ENCODE measurements at places on chromosomes 2 and 18.

DNA sequence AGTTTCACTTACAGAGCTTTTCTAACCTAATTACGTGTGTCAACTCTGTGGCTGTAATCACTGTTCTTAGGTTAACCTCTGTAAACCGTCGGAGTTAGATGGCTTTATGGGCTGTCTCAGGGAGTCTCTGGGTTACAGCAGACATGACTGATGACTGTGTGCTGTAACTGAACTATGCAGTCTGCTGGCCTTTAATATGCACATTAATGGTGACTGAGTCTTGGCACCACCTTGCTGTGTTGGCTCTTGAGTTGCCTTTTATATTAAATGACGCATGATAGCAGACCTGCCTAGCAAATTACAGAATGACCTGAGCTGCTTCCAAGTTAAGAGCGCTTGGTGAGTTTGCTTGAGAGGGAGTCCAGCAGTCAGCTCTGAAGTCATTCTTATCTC lies 90.1 kb downstream of the ACKR3 start:
- no peak for DNase-seq

GRCh38 chr2:8252997-8253694 lies 428.7 kb upstream of the ID2 start:
- no peak for DNase-seq

DNA sequence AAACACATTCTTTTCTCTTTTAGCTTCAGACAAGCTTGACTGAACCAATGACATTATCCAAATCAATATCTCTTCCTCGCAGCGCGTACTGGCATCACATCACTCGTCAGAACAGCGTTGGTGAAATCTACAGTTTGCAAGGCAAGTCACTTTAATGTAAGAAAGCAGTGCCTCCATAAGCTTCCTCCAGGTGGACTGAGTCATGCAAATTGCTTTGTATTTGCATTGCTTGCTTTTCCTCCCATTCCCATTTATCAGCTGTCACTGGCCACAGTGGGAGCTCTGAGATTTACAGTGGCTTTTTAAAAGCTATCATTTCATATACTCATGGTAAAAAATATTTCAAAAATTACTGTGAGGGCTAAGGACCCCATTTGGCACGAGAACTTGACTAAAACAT lies 189.9 kb downstream of the CD226 start:
- no peak for DNase-seq

DNA sequence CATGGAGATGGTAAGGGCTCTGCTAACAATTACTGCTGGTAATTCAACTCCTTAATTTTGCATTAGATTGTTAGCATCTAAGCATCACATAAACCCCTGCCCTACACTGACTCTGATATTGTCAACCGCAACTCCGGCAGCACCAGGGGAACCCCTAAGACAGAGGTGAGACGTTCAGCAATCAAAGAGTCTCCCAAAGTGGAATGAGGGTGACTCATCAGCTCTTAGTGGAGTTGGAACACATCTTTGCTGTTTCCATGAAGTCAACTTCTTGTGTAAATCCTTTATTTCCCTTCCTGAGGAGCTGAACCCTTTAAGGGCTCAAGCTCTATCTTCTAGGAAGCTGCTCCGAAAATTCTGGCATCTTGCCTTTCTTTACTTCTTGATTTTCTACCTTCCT lies 52.1 kb downstream of the ABCG8 start:
- DNase-seq, result no peak

Data from D341Med (cell line).